Glomerular endothelial cell (primary cell): ENCODE measurements at places on chromosomes 3 and 15.

DNA sequence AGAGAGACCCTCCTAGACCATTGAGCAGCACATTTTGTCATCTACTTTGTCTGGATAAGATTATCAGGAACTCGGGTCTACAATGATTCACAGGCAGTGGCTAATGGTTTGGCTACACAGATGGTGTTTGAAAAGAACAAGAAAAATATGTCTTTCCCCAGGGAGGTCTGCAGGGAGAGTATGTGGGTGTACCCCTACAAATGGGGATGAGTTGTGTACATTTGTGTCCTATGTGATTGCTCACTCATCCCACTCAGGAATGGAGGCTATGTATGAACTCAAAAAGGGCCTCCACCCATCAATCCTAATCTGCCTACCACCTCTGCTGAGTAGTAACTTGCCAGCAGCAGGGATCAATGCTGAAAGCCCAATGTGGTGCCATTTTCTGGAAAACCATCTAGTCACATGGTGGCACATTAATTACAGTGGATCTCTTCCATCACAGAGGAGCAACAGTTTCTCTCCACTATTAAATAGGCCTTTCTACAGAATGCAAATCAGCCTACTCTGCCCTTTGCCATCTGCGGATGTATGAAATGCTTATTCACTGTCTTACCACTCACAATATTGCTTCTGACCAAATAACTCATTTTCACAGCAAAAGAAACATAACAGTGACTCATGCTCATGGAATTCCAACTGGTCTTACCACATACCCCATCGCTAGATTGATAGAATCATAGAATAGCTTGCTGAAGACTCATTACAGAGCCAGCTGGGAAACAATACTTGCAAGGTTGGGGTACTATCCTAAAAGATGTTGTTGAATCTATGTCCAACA, 48.3 kb upstream of the TRIM42 start:
- DNase-seq = no peak

- no peak for DNase-seq
These were observed 45.2 kb downstream of the C2CD4B start for GRCh38 chr15:62119874-62120273.

- DNase-seq = no peak
These were observed 173.6 kb downstream of the PLD1 start for GRCh38 chr3:171636666-171637065.

DNA sequence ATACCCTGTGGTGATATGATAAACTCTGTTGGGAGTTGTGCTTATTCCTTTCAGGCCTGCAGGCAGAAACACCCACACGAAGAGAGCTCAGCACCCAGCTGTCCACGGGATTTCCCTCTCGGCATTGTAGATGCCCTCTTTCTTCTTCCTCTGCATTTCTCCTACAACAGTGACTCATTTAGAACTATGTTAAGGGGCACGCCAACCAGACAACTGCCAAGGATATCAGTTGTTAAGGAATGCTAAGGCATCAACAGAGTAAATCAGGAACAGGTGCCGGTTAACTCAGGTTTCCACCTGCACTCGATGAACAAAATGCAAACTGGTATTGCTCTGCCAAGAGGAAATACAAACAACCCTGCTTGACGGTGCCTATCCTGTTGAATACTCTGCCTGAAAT, 270.0 kb upstream of the PEX5L start:
- DNase-seq = no peak

- DNase-seq = no peak
These were observed 196.7 kb downstream of the PDE8A start for GRCh38 chr15:85178308-85178707.

DNA sequence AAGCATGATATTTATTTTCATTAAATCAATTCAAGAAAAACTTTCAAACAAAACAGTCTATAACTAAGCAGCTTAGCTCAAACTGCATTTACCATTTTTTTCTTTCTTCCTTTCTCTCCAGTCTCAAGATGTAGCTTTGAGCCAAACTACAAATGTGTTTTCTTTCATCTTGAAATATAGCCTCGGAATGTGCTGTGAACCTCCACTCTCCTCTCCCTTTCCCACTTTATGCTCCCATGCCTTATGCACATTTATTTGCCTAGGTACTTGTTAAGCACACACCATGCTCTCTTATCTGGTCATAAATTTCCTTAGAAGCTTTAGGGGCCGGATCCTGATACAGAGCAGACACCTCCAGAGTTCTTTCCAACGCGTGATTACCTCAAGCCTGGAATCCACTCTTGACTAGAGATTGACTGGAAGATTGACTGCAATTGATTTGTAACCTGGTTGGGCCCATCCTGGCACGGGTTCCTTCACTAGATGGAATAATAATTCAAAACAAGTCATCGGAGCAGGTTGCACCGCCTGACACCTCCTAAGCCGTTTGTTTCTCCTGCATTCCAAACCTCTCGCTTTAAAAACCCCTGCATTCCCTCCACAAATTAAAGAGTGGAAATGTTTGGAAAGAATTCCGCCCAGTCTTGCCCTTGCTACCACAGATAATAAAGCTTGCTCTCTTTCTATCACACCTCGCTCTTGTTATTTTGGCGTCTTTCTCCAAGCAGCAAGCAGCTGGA, 344.7 kb downstream of the CHL1 start:
- DNase-seq = no peak

DNA sequence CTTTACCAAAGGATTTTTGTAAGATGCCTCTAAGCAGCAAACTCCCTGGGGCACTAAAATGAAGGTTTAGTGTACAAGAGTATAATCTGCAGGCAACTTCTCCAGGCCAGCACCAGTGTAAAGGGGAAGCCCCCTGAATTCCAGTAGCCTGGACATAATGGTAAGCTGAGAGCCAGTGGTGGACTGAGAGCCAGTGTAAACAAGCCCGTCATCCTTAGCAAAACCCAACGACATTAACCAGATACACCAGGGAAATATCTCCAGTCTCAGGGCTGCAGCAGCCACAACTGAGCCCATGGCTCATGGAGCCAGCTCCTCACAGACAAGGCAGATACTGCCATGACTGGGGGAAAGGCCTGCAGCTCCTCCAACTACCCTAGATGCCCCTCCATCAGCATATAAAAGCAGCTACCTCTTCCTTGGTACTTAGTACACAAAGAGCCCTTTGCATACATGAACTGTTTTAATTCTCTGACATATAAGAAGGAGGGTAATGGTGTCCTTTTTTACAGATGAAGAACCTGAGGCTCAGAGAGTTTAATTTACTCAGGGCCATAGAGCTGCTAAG, 21.7 kb downstream of the PARP16 start:
- no peak for DNase-seq

- no peak for DNase-seq
These were observed 20.9 kb downstream of the KBTBD8 start for GRCh38 chr3:67018789-67019526.

DNA sequence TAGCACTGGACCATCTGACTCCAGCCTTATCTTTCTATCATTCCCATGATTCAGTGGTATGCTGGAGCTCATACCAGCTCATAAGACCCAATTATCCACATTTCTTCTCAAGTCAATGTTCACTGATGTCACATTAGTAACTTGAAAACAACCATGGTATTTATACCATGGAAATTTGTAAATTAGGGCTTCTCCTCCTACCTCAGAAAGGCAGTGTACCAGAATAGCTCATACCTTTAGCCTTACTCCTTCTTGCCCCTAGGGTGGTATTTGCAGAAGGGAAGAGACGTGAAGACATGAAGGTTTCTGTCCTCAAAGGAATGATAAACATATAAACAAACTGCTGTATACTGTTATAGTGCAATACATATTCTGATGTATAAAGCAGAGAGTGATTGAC, 114.2 kb downstream of the NEK11 start:
- no peak for DNase-seq

- DNase-seq = no peak
These were observed 45.5 kb downstream of the CBLB start for GRCh38 chr3:105823149-105823867.

DNA sequence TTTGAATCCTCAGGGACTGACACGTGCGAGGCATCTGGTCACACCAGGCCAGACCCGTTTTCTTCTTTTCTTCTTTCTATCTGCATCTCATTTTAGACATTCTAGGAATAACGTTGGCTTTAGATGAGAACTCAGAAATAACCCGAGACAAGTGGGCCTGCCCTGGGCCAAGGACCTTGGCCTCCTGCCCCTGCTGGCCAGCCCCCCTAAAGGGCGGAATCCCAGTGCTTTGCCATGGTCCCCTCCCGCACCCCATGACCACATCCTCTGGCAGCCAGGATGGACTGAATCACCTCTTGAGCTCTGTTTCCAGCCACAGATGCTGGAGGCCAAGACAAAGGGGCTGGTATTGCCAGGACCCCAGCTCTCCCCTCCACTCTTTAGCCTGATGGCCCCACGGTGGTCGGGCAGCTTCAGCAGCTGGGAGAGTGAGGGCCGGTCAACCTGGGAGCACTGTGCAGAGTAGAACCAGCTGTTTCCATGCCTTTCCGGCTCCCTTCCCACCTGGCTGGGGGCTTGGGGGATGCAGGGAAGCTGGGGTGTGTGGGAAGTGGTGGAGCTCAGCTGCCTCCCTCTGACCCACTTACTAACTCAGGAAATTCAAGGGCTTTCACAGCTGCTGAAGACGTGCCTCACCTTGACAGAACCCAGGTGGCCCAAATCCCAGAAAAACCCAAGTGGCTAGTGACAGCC, 190.9 kb downstream of the FAM43A start:
- DNase-seq = no peak

- DNase-seq = no peak
These were observed 160.0 kb downstream of the TBL1XR1 start for GRCh38 chr3:177037241-177037640.

- no peak for DNase-seq
These were observed 714 bp downstream of the ECT2 start for GRCh38 chr3:172751175-172751704.

- no peak for DNase-seq
These were observed 276.6 kb downstream of the SHQ1 start for GRCh38 chr3:72571638-72572114.

DNA sequence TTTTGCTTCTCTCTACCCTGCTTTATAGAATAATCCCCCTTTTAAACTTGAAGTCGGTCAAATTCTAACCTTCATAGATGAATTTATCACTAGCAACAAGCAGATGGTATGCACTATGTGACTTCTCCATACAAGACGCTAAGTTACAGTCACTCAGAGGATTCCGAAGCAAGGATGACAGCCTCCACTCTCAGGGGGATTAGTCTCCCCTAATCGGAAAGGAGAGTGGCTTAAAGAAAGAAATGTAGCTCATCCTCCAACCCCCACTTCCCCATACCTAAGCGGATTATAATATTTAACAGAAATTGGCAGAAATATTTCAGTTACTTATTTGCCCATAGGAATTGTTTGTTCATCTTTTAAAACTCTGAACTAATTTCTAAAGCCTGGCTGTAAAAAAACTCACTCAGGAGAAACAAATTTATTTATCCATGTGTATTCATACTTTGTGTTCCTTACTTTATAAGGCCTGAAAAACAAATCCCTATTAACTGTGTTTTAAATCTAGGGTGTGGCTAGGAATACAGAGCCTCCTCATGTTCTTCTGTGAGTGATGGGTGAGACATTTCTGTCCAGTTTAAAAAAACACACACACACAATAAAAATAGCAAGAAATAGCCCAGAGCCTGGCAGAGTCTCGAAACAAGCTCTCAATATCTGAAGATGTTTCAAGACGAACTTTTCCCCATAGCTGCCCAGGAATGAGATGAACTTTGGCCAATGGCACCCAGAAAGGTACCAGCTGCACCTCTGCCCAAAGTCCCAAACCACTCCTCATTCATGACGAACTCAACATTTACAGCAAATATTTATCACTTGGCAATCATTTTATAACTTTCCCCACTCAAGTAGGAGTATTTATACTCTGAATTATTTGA, 18.7 kb downstream of the SIAH2 start:
- DNase-seq = no peak

DNA sequence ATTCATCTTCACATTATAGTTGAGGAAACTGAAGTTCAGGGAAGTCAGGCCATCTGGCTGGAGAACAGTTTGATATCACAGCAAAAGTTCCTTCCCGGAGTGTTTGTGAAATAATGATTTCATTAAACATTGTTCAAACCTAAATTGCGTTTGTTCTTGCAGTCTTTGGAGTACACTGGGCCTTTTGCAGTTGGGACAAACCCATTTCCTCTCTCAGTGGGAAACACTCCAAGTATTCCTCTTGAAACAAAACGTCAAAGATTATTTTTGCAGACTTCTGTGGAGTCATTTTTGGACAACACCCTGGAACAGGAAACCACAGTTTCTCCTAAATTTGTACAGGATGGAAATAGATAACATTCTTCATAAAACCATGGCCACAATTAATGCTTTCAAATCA, 287.5 kb downstream of the PTPRG start:
- no peak for DNase-seq

DNA sequence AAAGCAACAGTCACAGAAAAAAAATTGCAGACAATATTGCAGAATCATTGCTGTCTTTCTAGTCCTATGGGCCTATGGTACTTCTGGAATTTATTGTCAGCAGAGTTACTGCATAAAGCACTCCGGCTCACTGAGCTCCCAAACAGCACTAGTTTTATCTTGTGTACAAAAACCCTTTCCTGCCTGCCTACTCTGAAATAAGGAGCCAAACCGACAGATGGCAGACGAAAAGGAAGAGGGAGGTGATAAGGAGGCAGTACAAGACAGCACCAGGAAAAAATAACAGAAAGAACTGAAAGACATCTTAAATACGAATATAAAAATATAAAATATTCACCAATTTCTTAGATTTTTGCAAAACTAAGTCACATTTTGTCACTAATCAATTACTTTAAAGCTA, 15.6 kb downstream of the HERC1 start:
- no peak for DNase-seq

DNA sequence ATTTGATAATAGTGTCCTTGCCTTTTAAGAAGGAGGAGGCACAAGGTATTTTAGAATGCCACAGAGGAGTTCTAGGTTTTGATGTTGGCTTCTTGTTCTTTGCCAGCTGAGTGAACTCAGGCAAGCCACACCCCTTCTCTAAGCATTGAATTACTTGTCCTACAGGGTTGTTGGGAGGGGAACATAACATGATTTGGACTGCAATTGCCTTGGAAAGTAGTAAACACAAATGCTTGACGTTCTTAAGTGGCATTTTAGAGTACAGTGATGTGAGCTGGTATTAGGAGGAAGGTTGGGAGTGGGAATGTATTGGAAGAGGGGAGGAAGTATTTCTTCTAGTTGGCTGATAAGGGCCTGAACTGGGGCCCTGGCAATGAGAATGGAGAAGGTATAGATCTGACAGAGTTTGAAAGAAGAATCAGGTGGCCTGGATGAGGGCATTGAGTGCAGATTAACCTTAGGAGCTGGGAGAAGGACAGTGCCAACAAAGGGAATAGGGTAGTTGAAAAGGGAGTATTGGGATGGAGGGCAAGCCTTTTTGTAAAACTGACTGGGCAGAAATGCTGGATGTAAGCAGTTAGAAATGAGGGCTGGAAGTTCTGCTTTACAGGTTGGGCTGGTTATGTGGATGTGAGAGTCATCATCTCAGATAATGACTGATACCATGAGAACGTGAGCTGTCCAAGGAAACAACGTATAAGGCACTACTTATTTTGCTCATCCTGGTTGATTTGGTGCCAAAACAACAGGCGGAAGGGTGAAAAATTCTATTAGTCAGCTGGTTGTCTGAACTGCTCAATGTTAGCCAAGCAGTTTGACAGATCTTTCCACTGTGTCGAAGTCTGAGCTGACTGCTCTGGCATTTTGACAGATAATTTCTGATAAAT, 16.7 kb downstream of the KAT2B start:
- DNase-seq = no peak
